AG09319 (cell line): ENCODE measurements at places on chromosomes 3 and 15.

GRCh38 chr3:111859061-111859973 lies at the start of gene PHLDB2:
TSS of gene PHLDB2 (plus strand) at chr3:111859265. CDS start at chr3:111884078, 24,813 bp downstream.
- no peak for DNase-seq

- no peak for DNase-seq
Measured at GRCh38 chr3:155443815-155444214, 150.3 kb upstream of the STRIT1 start.

- no peak for DNase-seq
Measured at GRCh38 chr3:58492494-58492905, 604 bp downstream of the KCTD6 start.

- no peak for DNase-seq
Measured at GRCh38 chr3:190968616-190969015, 106.1 kb upstream of the GMNC start.

GRCh38 chr15:68875377-68876116 lies 54.8 kb upstream of the SPESP1 start:
- DNase-seq, result peak; percentile 80

- DNase-seq, result no peak
Measured at GRCh38 chr3:183541738-183542137, 13.8 kb downstream of the KLHL6 start.

DNA sequence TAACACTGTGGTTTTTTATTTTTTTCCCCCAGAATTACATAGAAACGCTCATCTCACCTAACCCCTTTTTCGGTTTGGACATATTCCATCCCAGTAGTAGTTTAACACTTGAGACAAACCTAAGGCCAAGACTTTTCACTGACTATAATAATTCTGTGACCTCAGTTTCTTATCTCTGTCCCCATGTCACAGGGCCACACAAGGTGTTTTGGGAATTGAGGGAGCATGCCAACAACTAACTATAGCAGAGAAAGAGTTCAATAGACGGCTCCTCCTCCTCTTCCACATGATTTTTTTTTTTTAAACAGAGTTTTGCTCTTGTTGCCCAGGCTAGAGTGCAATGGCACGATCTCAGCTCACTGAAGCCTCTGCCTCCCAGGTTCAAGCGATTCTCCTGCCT lies 27.4 kb upstream of the GHSR start:
- DNase-seq, result no peak

GRCh38 chr3:159326998-159327397 lies 525.1 kb downstream of the MFSD1 start:
- DNase-seq, result no peak

DNA sequence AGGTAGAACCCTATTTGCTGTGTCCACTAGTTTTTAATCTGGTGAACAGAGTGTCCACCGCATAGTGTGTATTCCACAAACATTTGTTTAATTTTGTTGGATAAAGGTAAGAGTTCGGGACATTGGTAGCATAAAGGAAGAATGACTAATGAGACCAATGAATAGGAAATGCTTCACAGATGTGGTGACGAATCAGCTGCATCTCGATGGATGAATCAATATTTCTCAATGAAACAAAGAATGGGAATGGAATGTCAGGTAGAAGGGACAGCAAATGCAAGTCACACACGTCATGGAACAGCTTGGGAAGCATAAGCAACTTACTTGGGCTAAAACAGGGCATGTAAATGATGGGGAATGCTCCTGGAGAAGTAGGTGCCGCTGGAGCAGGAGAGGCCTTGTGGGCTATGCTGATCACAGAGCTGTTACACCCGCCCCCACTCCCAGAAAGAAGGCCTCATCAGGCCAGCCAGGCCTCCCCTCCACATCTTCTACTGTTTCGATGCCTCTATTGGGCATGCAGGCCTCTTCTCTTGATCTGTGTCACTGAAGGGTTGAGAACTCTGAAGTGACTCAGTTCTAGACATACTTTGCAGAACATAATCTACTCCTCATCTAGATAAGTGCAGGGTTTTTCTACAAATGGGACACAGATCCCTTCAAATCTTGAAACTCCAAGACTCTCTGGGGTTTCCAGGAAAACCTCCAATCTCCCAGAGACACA lies 120.0 kb upstream of the GADL1 start:
- no peak for DNase-seq

DNA sequence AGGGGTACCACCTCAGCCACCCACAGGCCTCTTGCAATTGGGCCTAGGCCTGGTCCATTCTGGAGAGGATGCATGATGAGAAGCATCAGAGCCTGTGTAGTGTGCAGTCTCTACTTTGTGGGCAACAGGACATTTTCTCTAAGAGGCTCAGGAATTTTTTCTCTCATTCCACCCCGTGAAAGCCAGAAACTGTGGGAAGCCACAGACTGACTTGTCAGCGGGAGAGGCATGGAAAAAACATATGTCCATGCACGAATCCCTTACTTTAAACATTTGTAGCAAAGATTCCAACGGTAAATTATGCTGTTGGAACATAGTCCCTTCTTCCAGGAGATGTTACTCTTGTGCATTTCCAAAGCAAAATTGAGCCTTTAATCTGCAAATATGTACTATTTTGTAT lies 196.5 kb downstream of the KLHL25 start:
- no peak for DNase-seq

- DNase-seq, result no peak
Measured at GRCh38 chr3:98971169-98971681, 69.7 kb upstream of the DCBLD2 start.

DNA sequence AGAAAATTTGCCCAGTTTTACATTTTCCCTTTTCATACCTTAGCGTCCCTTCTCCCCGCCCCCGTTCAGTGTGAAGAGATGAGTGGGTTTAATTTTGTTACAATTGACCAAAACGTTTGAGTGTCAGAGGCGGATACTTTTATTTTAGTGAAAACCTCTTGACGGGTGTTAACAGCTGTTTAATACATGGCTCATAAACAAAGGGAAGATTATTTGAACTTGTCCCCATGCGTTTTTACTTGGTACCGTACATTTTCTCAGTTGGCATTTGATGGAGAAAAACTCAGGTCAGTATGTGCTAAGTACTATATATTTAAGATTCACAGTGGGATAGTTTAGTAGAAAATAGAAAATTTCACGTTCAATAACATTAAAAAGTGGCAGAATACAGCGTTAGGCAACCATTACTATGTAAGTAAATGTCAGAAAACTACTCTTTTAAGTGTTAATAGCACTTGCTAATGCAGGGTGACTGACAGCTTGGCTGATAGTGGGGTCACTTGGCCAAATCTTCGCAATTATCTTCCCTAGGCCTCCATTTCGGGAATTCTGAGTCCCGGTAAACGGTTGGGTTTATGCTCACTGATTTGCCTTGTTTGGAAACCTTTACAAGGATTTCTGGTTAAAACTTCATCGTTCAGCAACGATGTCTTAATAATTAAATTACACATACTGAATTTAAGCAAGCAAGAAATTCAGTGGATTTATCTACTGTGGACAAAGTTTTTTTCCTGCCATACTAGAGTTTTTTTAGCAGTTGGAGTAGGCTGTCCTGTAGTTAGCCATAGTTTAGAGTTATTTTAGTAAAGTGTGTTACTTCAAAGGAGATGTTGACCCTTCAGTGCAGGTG lies 4.8 kb downstream of the CHD2 start:
- DNase-seq, result no peak

DNA sequence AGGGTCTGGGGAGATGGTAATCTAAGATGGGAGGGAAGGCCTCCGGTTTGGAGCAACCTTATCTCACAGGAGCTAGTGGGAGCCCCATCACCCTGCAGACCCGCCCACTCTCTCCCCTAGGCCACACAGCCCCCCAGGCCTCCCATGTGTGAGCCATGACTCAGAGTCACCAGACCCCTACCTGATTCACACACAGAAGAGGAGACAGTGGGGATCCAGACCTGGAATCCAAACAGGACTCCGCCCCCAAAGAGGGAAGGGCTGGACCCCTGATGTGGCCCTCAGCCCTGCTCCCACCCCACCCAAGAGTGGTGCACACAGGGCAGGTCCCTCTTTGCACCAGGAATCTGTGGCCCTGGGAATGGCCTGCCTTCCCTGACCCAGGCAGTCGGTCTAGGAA lies 97.4 kb downstream of the ADCY5 start:
- no peak for DNase-seq

- DNase-seq, result no peak
Measured at GRCh38 chr3:189720736-189721417, 89.7 kb downstream of the TP63 start.

GRCh38 chr15:24772686-24773373 lies 97.3 kb downstream of the NPAP1 start:
- peak; percentile 20 for DNase-seq

DNA sequence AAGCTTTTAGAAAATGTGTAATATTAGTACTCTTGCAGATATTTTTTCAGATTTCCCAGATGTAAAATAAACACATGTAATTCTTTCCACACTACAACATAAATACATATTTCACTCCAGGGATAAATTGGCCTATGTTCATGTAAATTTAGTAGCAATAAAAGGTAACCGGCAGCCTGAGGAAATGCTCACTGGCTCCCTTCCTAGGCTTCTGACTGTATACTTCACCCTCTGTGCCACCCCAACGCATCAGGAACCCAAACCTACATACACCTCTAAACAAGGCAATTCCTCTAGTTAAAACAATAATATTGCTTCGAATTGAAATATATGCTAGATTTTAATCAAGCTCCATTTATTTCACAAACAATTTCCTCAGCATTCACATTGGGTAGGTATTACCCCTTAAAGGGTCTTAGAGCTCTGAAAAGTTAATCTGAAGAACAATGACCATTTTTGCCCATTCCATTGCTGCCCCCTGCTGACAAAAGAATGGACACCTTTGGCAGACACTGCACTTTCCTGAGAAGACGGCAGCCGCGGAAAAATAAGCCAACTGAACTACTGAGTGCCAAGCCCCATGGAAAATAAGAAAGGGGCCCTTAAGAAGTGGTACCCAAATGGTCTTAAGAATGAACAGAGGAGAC lies 212.5 kb downstream of the OSBPL10 start:
- no peak for DNase-seq

DNA sequence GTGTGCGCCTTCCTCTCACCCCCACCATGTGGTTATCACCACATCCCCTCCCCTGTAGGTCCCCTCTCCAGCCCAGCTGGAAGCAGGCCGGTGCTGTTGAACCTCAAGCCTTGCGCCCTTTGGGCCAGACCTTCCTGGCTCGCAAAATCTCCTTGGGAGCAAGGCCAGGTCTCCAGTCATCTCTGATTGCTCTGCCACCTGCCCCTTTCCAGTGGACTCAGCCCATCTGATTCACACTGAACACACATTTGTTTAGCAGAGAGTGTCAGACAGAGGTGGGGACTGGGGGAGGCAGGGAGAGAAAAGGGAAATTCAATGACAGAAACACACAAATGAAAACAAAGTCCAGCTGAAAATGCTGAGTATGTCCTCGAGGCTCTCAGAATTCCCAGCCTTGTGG lies 119.4 kb downstream of the TPRA1 start:
- no peak for DNase-seq
